ENCODE measurements at places on chromosomes 4 and X. TPM values are rescaled to one million over a fixed set of nuclear protein-coding genes. Genes with fewer than 3 reads are reported as not detected.

PGRMC2 gene
- total RNA-seq: 52.1 TPM

TKTL2 gene
- total RNA-seq: not detected

ZNF827 gene
- 13.7 TPM for total RNA-seq

GASK1B gene
- total RNA-seq: 53.6 TPM

GALNTL6 gene
- total RNA-seq: not detected

ETDC gene
- total RNA-seq: not detected

DTHD1 gene
- not detected for total RNA-seq

SYN1 gene
- 1.1 TPM for total RNA-seq

STS gene
- total RNA-seq: 3.3 TPM

CABS1 gene
- not detected for total RNA-seq

FAM9C gene
- not detected for total RNA-seq

ODAPH gene
- total RNA-seq: not detected

CDX4 gene
- not detected for total RNA-seq

ADH1C gene
- total RNA-seq: not detected

SUV39H1 gene
- 4.2 TPM for total RNA-seq

SYAP1 gene
- total RNA-seq: 37.8 TPM

GPR101 gene
- not detected for total RNA-seq

MAGEB10 gene
- total RNA-seq: not detected

PIR gene
- total RNA-seq: 9.4 TPM

BCORL1 gene
- total RNA-seq: 1.3 TPM

DNAAF6 gene
- not detected for total RNA-seq

CSAG3 gene
- total RNA-seq: not detected

SYP gene
- total RNA-seq: 0.29 TPM

XK gene
- not detected for total RNA-seq

GDPD2 gene
- not detected for total RNA-seq

CBR4 gene
- total RNA-seq: 9.4 TPM

RAB39B gene
- total RNA-seq: 0.14 TPM

ZAR1 gene
- not detected for total RNA-seq

PCSK1N gene
- total RNA-seq: not detected

ENOX2 gene
- total RNA-seq: 10.9 TPM

UGT2B10 gene
- total RNA-seq: not detected

BRS3 gene
- total RNA-seq: not detected

TIGD4 gene
- total RNA-seq: not detected

AVPR2 gene
- total RNA-seq: not detected

SSX4 gene
- not detected for total RNA-seq

PRR32 gene
- not detected for total RNA-seq

USO1 gene
- 123 TPM for total RNA-seq

MEPE gene
- not detected for total RNA-seq

ASIC5 gene
- not detected for total RNA-seq

CWH43 gene
- not detected for total RNA-seq

GLUD2 gene
- 1.7 TPM for total RNA-seq
